Skeletal muscle tissue (tissue), 5 donors: ENCODE measurements at places on chromosomes 3 and 15. TPM values are rescaled to one million over a fixed set of nuclear protein-coding genes. Genes with fewer than 3 reads are reported as not detected.

CD86 gene
- 3.7 TPM for total RNA-seq

SQOR gene
- total RNA-seq = 11.5 TPM

SCG5 gene
- 8.4 TPM for total RNA-seq

UROC1 gene
- not detected for total RNA-seq
